ENCODE measurements at places on chromosomes 1 and 21.

DNA sequence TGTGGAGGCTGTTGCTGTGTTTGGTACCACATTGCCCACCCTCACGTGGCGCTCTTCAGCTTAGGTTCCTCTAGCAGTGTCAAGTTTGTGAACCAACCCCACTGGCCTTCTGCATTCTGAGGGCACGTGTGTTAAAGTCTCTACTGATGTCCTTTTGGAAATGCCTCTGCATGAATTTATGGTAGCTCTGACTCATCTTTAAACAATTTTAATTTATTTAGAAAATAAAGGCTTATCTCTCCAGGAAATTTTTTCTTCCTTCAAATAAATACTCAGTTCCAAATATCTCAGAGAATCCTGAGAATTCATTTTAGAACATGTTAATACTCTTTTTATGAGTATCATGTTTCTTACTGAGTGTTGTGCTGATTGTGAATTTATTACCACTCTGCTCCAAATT lies 5.5 kb downstream of the CD1D start:
- DNase-seq: no peak

DNA sequence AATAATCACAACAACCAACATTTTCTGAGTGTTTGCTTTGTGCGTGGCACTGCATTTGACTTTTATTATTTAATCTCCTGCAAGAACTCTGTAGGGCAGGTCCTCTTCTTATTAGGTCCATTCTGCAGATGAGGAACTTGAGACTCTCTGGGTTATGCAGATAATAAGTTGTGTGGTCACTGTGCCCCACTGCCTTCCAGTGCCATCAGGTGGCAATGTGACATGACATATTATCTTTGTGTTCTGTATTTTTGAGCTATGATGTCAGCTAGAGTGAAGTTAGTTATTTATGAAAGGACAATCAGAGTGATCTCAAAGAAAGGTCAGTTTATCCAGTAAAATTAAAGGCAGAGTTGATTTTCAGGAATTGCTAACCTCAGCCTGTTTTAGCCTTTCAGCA lies 196.0 kb downstream of the FMN2 start:
- no peak for DNase-seq

DNA sequence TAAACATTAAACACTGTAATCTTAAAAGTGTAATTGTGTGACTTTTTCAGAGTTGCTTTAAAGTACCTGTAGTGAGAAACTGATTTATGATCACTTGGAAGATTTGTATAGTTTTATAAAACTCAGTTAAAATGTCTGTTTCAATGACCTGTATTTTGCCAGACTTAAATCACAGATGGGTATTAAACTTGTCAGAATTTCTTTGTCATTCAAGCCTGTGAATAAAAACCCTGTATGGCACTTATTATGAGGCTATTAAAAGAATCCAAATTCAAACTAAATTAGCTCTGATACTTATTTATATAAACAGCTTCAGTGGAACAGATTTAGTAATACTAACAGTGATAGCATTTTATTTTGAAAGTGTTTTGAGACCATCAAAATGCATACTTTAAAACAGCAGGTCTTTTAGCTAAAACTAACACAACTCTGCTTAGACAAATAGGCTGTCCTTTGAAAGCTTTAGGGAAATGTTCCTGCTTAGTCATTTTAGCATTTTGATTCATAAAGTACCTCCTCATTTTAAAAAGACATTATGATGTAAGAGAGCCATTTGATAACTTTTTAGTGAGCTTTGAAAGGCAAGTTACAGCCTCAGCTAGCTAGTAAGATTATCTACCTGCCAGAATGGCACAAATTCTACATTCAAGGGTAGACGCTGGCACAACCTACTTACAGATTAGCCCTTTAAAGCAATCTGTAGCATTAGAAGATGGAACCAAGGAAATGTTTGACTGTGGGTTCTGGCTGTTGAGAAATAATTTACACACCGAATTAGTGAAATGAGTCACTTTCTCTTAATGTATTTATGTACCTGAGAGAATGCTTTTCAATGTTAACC lies 9.4 kb downstream of the SOD1 start:
- no peak for DNase-seq

DNA sequence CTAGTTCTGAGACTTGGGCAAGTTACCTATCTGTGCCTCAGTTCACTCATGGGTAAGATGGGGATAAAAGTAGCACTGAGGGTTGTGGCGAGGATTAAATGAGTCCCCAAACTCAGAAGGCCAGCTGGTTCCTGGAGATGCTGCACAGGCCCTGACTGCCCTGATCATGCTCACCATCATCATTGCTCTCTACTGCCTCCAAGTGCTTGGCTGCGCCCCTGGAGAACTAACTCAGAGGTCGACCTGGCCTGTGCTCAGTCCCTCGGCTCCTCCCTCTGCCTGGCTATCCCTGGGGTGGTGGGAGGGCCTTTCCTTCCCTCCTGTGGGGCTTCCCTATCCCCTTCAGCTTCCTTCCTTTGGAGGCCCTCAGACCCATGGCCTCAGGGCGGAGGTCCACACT lies 5.6 kb downstream of the SLC5A9 start:
- no peak for DNase-seq

DNA sequence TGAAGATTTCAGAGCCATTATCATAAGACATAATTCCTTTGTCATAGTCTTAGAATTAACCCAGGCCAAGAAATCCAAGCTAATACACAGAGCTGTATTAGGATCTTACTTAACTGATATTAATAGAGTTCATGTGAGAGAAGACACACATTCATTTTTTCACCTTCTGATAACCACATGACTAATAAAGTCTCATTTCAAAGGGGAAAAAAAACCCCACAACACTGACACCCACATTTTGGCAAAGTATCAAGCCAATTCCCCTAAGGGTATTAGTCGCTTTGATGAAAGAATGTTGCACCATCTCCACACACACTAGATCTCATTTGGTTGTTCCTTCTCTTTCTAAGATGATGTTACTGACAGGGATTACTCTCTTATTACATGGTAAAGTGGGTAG lies 344.4 kb upstream of the ESRRG start:
- DNase-seq: no peak

GRCh38 chr1:151542710-151543129 lies 2.6 kb downstream of the TUFT1 start:
- peak; percentile 84 for DNase-seq

- no peak for DNase-seq
These were observed 89.5 kb upstream of the PGBD5 start for GRCh38 chr1:230515451-230516145.

Measured in fibroblast of lung (primary cell).